Smooth muscle cell of bladder (primary cell): ENCODE measurements at places on chromosomes 7 and 10. TPM values are rescaled to one million over a fixed set of nuclear protein-coding genes. Genes with fewer than 3 reads are reported as not detected.

The UNCX gene
- total RNA-seq: not detected in 2 replicates

The GLUD1 gene
- total RNA-seq: 218 and 273 TPM in 2 replicates

The LBX1 gene
- total RNA-seq: not detected in 2 replicates

The ITGB8 gene
- total RNA-seq: 47.1 and 96.9 TPM in 2 replicates

The KCNIP2 gene
- total RNA-seq: 0.28 and 1.8 TPM in 2 replicates

The CTAGE15 gene
- 0.14 and 0.18 TPM in 2 replicates for total RNA-seq

The AIMP2 gene
- total RNA-seq: 36.9 and 39.8 TPM in 2 replicates

The ELMO1 gene
- 3.0 and 5.6 TPM in 2 replicates for total RNA-seq

The SRRM3 gene
- 1.1 and 2.0 TPM in 2 replicates for total RNA-seq

The GSTO2 gene
- 2.0 and 3.3 TPM in 2 replicates for total RNA-seq

The AKR1B15 gene
- total RNA-seq: 0.43 and 1.9 TPM in 2 replicates

The NME8 gene
- total RNA-seq: not detected in 2 replicates

The SOSTDC1 gene
- not detected in 2 replicates for total RNA-seq

The FKBP6 gene
- under 0.01 TPM in 1 of 2 replicates, not detected in the other for total RNA-seq

The DKK1 gene
- total RNA-seq: 71.7 and 165 TPM in 2 replicates

The MMD2 gene
- not detected in 2 replicates for total RNA-seq

The SHTN1 gene
- 0.92 and 1.00 TPM in 2 replicates for total RNA-seq

The TAS2R4 gene
- 0.85 and 0.92 TPM in 2 replicates for total RNA-seq

The DIP2C gene
- total RNA-seq: 8.4 and 15.3 TPM in 2 replicates

The ATOH7 gene
- total RNA-seq: 0.09 TPM in 1 of 2 replicates, not detected in the other

The EPDR1 gene
- total RNA-seq: 42.5 and 112 TPM in 2 replicates

The NOC3L gene
- 19.3 and 26.3 TPM in 2 replicates for total RNA-seq

The PON3 gene
- not detected in 2 replicates for total RNA-seq

The ZNF727 gene
- 0.28 TPM in 2 replicates for total RNA-seq

The GPER1 gene
- total RNA-seq: 1.00 and 1.5 TPM in 2 replicates

The ADIRF gene
- 107 and 110 TPM in 2 replicates for total RNA-seq

The TMEM209 gene
- total RNA-seq: 8.5 and 9.2 TPM in 2 replicates
